ENCODE measurements at places on chromosomes 7 and 10.

DNA sequence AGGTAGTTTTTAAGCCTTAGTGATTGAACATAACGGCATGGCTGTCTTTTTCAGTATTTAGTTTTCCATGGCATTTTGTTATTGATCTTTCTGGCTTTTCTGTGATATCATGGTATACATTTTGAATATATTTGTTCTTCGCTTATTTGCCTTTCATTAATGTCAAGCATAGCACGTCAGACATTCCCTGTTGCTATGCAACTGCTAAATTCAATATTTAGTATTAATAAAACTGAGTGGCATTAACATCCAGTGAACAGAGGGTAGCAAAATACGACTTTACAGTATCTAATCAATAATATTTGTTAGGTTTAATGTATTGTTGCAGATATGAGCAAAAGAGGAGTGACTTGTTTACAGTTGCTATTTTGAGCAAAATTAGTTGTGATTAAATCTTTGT is 72.5 kb downstream of the LCOR start:
- DNase-seq, result no peak

DNA sequence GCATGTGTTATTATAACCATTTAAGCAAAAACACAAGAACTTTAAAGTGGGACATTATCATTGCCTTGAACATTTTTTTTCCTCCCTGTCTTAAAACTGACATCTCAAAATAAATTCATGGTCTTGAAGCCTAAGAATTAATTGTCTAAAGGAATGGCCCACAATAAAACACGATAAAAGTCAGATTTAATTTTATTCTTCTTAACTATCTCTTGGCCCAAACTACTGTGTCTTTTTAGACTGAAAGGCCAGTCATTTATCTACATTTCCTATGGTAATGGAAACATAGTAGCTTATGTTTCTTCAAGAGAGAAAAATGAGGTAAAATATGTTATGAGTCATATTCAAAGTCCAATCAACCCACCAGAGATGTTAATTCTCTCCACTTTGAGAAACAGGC is 24.4 kb upstream of the ETV1 start:
- no peak for DNase-seq

DNA sequence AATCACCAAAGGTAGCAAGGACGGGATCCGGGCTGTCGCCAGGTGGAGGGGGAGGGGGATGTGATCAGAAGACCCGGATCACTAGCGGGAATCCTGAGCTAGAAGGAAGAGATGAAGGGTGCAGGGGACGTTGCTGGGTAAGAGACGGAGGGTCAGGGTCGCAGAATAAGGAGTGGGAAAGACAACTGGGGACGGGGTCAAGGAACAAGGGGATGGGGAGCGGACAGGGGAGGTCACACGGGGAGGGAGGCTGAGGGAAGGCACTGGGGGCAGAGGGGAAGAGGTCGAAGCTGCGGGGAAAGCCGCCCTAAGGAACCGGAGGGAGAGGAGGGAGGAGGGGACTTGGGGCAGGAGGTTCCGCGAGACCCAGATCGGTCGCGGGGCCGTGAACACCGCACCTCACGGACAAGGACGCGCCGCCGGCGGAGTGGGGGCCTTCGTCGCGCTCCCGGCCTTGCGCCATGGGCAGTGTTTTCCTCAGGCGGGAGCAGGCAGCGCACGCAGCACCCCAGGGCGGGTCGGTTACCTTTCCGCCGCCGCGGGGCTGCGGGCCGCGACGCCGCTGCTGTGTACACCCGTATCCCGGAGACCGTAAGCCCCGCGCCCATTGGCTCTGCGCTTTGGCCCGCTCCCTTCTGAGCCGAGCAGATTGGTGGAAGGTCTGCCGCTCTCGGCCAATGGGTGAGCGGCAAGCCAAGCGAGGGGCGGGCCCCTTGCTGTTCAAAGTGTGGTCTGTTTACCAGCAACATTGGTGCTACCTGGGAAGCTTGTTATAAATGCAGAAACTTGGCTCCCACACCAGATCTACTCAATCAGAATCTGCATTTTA is at the start of gene CFAP43:
TSS of gene CFAP43 (minus strand) at position 581 of the 829 bp plus-strand sequence. CDS start at position 463, 118 bp downstream.
- DNase-seq, result peak; percentile 99

- no peak for DNase-seq
Observed at GRCh38 chr10:6648894-6649720, 69.0 kb upstream of the PRKCQ start.

DNA sequence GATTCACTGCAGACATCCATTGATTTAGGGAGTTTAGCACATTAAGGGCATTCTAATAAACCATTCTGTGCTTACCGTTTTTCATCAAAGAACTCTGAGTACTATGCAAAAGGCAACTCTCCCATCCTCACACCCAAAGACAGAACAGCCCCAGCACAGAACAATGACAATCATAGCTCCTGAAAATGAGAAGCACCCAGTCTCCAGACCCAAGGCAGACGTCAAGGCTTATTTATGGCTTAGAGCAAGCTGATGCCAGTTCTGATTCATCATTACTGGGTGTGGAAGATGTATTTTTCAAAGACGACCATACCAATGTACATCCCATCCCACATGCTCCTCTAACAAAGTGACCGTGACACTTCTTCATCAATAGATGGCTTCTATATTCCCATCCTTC is 67.6 kb downstream of the OSBPL3 start:
- no peak for DNase-seq

DNA sequence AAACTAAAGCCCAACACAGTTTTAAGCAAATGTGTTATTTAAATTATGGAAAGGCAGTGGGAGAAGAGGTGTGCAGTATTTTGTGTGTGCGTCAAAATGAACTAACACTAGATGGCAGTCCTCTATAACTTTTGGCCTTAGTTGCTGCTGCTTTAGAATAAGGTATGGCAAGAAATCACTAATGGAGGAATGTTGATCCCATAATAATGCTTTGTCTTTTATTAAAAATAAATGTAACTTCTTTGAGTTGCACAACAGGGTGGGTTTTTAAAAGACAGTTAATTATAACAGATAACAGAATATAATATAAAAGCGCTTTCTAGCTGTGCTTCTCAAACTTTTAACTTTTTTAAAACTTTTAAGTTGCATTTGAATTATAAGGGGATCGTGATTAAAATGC is 56.4 kb downstream of the BBS9 start:
- no peak for DNase-seq

DNA sequence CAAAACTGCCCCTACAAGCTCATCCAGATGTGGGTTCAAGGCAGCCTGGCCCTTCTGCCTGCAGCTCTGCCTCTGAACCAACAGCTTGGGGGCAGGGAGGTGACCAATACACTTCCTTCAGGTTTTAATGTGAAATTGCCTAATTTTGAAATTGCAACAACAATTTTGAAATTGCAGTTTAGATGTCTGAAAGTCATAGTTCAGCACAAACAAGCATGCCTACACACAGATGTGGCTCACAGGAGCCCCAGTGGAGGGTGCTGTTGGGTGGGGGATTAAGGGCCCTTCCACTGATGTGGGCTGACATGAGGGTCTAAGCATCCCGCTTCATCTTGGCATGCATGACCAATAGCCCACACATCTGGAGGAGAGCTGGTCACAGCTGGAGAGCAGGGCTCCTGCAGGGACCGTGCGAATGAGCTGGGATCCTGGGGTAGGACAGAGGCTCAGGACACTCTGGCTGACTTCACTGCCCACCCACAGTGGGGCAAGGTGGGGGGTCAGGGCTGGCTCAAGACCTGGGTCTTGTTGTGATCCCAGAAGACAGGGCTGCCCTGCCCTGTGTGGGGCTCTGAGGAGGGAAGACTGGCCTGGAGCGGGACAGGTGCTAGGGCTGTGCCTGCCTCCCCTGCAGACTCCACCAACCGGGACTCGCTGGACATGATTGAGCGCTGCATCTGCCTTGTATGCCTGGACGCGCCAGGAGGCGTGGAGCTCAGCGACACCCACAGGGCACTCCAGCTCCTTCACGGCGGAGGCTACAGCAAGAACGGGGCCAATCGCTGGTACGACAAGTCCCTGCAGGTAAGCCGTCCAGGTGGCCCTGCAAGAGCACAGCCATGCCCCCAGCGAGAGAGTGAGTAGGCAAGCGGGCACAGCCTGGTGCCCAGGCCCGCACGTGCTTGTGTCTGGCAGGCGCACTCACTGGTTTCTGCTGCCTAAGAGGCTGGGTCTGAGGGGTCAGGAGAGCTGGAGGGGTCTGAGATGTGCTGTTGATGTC is 32.3 kb downstream of the CHAT start:
- no peak for DNase-seq

GRCh38 chr10:12431151-12432101 is 82.1 kb downstream of the CAMK1D start:
- DNase-seq, result no peak

GRCh38 chr7:104679085-104679484 is 334.9 kb upstream of the KMT2E start:
- DNase-seq, result no peak

- DNase-seq, result no peak
Observed at GRCh38 chr10:100749309-100750217, 4.2 kb downstream of the PAX2 start.

- DNase-seq, result no peak
Observed at GRCh38 chr10:132455986-132456847, 59.2 kb downstream of the PWWP2B start.

- DNase-seq, result no peak
Observed at GRCh38 chr10:98172073-98172472, 37.6 kb downstream of the R3HCC1L start.

Measured in stimulated activated CD8-positive, alpha-beta memory T cell treated with anti-CD3 and anti-CD28 coated beads, Interleukin-7, amount 100 ng/mL, for 1 hour (primary cell).